ENCODE measurements at places on chromosomes 13 and 19.
A peak's percentile ranks its signal among the peaks of the same experiment; 100 is the strongest.

DNA sequence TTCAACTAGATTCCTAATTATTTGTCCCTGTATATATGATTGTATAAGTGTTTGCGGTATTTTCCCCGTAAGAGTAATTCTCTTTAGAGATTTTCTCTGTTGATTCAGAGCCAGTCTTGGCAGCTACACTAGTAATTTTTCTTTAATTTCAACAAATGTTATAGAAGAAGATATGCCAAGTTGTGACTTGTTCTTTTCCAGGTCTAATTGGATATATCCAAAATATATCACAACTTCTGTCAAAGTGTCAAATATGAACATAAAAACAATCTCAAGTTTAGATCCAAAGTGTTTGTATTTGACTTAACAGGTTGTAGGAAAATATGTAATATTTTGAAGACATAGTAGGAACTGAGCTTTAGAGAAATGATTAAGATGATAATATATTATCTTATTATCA is 733.9 kb upstream of the SLITRK5 start:
- no peak for DNase-seq

- no peak for DNase-seq
Observed at GRCh38 chr19:28067882-28068281, 1145.1 kb downstream of the UQCRFS1 start.

DNA sequence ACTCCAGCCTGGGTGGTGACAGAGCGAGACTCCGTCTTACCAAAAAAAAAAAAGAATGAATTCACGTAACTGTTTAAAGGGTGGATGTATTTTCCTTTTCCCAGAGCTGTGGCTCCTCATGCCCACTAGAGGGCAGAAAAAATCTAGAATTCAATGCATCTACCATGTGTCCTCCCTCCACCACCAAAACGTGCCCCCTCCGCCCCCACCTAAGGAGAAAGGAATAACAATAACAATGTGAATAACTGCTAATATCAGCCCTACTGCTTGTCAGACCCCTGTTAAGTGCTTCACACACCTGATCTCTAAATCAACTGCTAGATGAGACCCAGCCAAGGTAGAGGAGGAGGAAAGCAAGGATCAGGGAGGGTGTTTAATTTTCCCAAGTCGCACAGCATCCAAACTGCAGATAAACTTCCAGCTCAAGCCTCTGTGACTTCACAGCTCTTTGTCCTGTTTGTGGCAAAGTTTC is 20.2 kb upstream of the PNMA8B start:
- DNase-seq = peak; percentile 61

DNA sequence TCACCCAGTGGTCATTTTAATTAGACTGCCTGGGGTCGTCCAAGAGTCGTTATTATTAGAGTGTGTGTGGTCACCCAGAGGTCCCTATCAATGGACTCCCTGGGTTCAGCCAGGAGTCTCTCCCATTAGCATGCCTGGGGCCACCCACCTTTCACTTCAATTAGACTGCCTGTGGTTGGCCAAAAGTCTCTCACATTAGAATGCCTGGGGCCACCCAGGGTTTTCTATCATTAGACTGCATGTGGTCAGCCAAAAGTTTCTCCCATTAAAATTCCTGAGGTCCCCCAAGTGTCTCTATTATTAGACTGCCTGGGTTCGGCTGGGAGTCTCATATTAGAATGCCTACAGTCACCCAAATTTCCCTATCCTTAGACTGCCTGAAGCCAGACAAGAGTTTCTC is 1472.6 kb downstream of the UQCRFS1 start:
- no peak for DNase-seq

GRCh38 chr19:6359568-6360341 is 1.6 kb upstream of the CLPP start:
- DNase-seq = no peak

DNA sequence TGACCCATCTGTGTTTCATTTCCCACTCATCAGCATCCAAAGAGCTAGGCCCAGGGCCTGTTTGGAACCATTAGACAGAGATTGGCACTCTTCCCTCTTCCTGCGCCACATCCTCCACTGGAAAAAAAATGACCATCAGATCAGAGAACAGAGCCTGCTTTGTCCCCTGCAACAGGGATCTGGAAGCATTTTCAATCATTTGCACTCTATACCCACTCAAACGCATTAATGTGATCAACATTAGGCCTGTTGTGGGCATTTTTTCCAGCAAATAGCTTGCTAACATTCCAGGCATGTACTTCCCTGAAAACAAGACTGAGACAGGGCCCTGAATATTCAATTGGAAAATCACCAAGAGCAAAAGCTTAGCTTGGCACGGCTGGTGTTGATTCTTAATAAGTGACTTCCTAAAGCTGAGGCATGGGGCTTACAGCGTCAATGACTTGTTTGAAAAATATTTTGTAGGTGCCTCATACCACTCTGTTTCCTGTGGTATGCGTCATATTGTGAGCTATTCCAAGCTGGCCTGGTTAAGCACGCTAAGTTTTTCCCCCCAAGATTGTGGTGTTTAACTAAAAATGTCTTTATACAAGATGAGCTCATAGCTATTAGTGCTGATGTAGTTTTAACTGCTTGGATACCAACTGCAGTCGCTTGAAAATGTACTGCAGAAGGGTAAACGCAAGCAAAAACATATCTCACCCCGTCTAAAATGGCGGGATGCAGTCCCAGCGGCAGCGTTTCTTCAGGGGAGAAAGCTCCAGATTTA is 404.4 kb downstream of the SPRY2 start:
- peak; percentile 99 for DNase-seq

- DNase-seq = peak; percentile 77
Observed at GRCh38 chr13:80340651-80341100, 250 bp downstream of the SPRY2 start.

DNA sequence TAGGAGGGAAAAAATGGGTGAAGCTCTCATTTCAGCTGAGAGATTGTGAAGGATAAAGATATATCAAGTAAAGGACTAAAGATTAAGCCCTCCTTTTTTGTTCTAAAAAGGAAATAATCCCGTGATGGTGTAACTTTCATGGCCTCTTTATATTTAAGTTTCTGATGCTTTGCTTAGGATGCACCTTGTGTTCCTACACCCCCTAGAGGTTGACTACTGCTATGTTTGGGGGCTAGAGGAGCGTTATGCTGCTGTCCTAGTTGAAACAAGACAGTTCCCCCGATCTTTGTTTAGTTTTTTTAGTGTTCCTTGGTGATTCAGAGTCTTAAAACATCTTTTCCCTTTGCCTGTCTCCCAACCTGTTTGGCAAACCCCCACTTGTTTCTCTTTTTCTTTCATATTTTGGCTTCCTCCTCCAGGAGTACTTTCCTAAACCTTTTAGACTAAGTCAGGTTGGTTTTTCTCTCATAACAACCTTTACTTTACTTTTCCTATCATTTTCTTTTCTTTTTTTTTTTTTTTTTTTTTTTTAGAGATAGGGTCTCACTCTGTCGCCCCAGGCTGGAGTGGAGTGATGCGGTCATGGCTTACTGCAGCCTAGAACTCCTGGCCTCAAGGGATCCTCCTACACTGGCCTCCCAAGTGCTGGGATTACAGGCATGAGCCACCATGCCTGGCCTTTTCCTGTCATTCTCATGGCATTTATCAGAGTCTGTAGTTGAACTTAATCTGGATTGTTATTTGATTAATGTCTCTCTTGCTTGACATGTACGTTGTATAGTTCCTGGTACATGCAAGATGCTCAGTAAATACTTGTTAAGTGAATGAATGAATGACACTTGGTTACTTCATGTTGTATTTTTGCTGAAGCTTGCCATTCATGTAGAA is 2.8 kb downstream of the UBA2 start:
- peak; percentile 73 for DNase-seq

DNA sequence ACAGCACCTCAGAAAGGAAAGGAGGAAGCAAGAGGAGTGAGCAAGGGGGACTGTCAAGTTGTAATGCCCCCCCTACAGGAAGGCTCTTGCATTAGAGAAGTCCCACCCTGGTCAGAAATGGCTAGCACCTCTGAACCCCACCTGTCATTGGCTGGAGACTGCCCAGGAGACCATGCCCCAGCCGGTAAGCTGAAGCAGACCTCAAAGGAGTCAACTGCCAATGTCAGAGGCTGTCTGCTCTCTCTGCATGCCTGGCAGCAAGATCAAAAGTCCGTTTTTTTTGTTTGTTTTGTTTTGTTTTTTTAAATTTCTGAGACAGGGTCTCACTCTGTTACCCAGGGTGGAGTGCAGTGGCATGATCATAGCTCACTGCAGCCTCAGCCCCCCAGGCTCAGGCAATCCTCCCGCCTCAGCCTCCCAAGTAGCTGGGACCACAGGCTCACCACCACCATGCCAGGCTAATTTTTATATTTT is 8.1 kb upstream of the BCL3 start:
- no peak for DNase-seq

- DNase-seq = no peak
Observed at GRCh38 chr13:95243207-95243606, 58.0 kb downstream of the ABCC4 start.

GRCh38 chr19:48332662-48333466 is 7.5 kb downstream of the EMP3 start:
- DNase-seq = peak; percentile 98

DNA sequence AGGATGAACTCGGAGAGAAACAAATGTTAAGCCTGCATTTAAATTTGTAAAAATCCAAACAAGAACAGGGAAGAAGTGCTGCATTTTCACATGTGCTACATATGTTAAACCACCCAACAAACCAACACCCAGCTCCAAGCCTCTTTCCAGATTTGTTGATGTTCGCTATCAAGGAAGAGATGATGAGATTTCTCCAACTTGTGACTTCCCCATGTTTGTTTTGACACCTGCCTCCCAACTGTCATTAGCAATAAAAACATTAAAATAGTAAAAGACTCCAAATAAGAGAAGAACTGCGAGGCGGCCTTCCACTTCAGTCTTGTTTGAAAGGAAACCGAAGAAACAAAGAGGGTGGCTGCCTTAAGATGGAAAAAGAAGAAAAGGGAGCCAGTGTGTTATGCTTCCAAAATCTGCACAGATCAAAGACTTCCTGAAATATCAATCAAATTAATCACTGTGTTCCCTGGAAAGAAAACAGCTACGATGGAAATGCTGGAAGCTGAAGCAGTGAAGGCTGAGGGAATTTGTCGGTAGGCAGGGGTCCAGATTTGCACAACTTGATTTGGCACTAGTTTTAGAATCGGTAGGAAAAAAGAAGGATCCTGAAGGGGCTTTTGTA is 14.0 kb upstream of the GGACT start:
- DNase-seq = no peak

DNA sequence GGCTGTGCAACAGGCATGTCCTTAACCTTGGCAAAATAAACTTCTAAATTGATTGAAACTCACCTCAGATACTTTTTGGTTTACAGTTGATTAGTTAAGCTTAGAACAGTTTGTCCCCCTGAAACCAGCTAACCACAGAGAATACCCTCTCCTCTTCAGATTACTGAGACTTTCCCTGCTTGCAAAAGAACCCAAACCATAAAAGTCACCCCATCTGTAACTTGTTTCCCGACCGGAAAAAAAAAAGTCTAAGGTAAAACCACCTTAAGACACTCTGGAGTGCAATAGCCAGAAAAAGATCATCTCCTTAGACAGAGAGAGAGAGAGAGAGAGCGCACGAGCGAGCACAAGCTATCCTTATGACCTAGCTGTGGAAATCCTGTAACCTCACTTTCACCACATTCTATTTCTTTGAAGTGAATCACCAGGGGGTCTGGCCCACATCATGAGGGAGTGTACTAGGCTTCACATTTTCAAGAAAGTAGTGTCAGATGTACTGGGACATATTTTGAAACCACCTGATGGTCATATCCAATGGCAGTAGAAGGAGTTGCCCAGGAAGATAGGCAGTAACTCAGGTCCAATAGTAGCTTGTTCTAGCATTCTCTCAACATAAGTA is 11.1 kb upstream of the GTF2F2 start:
- DNase-seq = peak; percentile 39

DNA sequence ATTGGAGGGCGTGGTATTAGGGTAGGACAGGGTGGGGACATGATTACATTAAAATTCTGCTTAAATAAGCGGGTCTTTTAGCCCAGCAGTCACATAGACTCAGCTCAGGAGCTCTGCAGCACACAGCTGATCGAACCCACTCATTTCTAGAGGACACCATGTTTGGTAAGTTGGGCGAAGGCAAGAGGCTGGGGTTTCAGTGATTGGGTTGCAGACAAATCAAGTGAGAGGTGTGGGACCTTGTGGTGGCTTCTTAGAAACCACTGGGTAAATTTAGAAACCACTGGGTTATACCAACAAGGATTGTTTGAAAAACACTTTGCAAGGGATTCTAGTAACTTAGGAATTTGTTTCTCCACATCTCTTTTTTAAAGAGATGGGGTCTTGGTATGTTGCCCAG is at the start of gene LEUTX:
Gene LEUTX, plus strand, starts transcription at position 92 of the 400 bp plus-strand sequence. Its CDS starts 67 bp downstream, at position 159.
- no peak for DNase-seq

- no peak for DNase-seq
Observed at GRCh38 chr19:38204728-38205127, 19.3 kb downstream of the DPF1 start.

DNA sequence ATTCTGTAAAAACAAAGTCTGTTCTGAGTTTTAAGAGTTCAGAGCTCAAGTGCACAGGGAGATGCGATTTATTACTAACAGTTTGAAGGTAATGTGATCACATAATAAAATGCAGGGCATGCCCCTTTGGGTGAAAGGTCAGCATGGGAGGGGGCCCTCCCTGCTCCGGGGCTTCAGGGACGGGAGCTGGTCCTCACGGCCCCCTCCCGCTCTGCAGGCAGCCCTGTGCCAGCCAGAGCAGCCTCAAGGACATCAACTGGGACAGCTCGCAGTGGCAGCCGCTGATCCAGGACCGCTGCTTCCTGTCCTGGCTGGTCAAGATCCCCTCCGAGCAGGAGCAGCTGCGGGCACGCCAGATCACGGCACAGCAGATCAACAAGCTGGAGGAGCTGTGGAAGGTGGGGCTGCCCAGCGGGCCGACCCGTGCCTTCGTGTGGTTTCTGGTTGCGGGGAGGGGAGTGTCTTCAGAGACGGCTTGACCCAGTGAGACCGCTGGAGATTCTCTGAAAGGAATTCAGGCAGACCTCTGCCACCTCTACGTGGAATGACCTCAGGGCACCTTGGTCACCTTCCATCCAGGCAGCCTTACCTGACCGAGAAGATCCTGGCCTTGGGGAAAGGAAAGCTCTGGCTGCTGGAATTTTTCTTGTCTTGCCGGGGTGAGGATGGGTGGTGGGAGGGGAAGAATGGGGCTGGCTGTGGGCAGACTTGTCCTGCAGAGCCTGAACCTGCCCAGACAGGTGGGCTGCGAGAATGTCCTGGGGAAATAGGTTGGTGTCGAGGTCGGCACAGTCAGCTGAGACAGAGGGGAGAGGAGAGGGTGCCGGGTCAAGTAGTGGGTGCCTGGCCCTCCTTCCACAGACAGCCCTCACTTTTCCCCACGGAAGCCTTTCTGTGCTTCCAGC is 19.0 kb downstream of the UPF1 start:
- DNase-seq = no peak

DNA sequence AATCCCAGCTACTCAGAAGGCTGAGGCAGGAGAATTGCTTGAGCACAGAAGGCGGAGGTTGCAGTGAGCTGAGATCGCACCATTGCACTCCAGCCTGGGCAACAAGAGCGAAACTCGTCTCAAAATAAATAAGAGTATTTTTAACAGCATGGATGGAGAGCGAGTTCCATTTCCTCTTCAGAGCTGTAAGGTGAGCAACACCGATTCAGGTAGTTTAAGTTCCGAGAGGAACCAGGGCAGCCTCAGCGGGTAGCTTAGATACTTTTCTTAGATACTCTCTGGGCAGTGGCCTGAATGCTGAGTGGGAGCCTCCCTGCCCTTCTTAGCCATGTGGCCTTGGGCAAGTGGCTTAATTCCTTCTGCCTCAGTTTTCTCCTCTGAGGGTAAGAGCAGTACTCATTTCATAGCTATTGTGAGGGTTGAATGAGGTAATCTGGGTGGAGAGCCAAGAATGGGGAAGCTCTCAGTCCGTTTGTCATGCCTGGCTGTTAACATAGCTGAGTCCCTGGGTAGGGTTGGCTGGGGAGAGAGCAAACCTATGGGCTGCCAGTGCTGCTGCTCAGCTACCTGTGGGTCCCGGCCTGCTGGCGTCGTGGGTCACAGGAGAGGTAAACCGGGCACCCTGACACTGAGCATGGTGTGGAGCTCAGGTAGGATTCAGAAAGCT is 4.1 kb downstream of the ATP11A start:
- peak; percentile 77 for DNase-seq
